ENCODE measurements at places on chromosomes 5 and 9.

DNA sequence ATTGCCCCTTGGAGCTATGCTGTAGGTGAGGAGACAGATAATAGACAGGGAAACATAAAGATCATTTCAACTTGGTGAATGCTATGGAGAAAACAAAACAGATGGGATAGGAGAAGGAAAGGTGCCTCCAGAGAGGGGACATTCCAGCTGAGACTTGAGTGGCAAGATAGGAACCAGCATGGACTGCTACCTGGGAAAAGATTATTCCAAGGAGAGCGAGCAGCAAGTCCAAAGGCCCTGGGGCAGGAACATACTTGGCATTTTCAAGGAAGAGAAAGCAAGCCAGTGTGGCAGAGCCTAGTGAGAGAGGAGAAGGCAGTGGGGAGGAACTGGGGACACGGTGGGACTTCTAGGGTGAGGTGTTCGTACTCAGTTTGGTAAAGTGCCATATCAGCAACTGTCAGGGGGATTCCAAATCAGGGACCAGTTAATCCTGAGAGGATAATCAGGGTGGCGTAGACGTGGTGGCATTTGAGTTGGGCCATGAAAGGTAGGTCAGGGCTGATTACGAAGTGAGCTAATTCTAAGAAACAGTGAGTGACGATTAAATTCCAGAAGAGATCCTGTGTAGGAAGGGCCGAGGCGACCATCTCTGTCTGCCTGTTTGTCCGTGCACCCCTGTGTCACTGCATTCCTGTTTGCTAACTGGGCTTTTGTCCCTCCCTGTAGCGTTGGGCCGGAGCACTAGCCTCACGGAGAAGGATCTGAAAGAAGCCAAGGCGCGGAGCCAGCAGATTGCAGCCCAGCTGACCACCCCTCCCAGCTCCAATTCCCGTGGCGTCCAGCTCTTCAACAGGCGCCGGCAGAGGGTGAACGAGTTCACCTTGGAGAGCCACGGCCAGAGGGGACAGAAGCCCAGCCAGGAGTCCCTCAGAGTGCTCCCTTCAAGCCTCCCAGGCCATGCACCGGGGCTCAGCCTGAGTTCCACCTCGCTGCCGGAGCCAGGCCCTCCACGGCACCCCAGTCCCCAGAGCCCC is 7.1 kb downstream of the SYNPO start:
- DNase-seq, result no peak

- DNase-seq, result peak; percentile 22
Observed at GRCh38 chr5:171269717-171270116, 39.3 kb upstream of the TLX3 start.

DNA sequence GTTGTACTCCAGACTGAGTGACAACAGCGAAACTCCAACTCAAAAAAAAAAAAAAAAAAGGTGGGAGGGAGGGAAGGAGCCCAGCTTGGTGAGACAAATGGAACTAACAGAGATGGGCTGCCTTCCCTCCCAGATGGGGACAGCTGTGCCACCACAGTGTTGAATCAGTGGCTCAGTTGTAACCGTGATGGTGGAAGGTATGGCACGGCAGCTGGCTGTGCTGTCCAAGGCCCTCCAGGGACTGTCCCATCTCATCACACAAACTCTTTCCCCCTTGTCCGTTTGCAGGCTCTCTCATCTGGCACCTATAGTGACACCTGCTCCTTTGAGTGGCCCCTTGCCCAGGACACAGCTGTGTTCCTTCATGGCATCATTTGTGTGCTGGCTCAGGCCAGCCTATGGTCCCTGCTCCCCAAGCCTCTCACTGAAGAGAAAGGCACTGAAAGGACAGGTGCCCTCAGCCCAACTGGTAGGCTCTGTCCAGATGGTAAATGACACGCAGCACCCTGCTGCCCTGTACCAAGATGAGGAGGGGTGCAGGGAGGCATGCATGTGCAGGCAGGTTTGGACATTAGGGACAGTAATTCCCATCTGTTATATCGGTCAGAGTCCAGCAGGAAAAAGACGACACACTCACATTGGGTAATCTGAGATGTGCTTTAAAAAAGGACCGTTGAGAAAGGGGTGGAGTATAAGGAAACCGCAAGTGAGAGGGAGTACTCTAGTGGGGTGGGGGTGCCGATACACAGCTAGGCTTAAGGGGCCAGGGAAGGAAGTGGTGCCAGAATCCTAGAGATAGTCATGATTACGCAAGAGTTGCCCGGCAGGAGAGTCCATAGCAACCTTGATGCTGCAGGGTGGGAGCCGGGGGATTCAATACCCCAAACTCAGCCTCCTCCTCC is 4.3 kb downstream of the SMIM33 start:
- DNase-seq, result peak; percentile 89

DNA sequence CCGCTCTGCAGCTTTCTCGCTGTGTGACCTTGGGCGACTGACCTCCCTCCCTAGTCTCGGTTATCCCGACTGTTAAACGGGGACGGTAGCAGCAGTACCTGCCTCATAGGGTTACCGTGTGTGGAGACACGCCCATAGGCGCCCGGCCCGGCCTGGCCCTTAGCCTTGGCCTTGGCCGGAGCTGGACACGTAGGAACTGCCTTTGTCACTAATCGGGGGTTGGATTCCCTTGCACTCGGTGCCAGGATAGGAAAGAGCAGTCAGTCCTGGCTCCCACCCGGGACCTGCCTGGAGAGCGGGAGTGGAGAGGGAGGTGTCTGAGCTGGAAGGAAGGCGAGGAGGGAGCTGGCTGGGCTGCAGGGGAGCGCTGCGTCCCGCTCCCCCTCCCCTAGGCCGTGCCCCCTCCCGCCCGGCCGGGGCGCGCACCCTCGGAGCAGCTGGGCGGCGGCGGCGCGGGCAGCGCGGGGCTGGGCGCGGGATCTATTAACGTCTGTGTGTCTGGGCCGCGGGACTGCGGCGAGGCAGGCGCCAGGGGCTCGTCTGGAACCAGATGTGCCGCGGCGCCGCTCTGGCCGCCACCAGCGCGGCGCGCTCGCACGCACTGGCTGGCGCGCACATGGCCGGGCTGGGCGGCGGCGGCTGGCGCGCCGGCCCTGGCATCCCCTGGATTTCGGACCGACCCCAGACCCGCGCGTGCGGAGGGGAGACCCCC is 31.7 kb downstream of the PRRX2 start:
- peak; percentile 38 for DNase-seq

GRCh38 chr5:140351609-140352334 is 5.4 kb upstream of the HBEGF start:
- DNase-seq, result peak; percentile 82

DNA sequence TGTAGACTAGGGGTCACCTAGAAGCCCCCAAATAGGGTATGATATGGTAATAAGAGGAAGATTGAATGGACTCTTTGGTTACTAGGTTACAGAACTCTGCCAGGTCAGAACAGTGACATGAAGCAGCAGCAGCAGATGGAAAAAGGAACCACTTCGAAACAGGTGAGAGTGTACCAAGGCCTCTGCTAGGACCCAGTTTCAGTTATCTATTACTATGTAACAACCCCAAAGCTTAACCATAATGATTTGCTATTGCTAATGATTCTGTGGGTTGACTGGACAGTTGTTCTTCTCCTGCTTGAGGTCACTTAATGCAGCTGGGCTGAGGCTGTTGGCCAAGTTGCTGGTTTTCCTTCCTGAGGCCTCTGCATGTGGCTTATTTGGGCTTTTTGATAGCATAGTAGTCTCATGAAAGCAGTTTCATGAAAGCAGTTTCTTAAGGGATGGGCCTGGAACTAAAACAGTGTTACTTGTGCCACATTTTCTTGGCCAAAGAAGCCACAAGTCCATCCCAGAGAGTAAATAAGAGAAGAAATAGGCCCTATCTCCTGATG is 17.6 kb downstream of the C9orf43 start:
- DNase-seq, result peak; percentile 16

DNA sequence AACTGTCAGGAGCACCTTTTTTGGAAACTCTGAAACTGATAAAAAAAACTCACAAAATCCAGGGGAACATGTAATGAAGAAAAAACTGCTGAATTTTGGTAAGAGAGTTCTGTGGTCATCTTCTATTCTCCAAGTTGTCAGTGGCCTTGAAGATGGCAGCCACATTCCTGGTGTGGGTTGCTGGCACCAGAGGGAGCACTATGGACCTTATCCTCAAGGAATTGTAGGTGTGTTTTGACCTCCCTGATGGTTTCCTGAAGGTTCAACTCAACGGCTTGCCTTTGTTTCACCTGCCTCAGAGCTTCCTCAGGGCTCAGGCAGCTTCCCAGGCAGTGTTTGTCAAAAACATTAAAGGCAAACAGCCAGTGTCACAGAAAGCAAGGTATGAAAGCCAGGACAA is 2.2 kb upstream of the SLC38A9 start:
- no peak for DNase-seq

- no peak for DNase-seq
Observed at GRCh38 chr5:6755519-6755918, 42.3 kb downstream of the TENT4A start.

- peak; percentile 33 for DNase-seq
Observed at GRCh38 chr9:109114670-109115069, 5.1 kb downstream of the TMEM245 start.

DNA sequence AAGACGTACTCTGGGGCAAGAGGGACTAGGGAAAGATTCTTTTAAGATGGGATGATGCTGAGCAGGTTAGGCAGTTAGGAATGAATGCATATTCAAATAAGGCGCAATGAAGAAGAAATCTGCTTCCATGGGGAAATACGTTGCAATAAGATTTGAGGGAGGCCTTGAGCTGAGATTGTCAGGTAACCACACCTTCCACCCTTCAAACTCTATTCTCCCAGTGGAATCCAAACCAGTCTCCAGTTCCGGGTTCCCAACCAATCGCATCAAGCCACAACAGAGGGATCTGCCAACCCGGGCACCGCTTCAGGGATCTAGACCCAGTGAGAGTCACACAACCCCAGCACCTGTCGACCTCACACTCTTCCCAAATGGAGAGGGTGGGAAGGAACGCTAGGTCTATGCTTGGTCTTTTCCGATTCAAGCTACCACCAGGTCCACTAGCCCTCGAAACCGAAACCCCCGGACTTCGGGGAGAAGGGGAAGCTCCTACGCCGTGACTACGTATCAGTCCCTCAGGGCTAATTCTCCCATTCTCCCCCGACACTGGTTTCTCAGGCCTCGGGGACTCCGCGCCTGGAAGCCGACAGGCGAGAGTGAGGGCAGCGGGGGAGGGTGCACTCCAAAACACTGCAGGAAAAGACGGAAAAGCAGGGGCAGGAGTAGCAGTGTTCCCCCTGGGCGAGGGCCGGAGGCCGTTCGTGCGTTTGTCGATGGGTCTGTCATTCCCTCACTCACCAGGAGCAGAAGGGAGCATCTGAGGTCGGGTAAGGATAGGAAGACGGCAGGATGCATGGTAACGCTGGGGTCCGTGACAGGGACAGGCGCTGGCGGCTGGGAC is 534 bp downstream of the ERP44 start:
- peak; percentile 50 for DNase-seq

- DNase-seq, result no peak
Observed at GRCh38 chr9:129001504-129002325, 26.4 kb downstream of the SH3GLB2 start.

DNA sequence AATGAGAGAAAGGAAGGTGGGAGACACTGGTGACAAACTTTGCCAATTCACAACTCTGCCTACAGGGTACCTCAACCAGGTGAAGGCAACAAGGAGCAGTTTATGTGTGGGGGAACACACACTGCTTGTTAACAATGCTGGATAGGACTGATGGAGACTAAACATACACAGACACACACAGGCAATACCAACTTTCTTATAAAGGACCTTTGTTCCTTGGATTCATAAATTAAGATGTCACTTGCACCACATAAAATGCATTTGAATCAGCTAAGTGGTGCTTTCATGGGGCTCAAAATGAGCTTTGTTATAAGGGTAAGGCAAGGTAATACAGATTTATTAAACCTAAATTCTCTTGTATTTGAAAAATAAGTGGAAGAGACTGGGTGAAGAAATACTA is 4.0 kb downstream of the TSTD2 start:
- DNase-seq, result no peak

DNA sequence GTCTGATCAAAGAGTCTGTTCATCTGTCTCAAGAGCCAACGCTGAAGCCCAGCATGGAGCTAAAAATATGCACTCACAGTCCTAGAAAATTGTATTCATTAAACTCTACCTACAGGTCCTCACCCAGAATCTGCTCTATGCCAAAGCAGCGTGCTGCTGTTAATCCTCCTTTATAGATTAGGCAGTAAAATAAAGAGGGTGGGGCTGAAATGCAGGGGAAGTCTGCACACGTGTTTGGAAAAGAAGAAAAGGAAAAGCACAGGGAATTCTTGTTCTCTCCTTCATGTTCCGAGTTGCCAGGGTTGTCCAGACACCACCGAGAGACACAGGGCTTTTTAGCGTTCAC is 121.4 kb upstream of the TMEM161B start:
- DNase-seq, result no peak

DNA sequence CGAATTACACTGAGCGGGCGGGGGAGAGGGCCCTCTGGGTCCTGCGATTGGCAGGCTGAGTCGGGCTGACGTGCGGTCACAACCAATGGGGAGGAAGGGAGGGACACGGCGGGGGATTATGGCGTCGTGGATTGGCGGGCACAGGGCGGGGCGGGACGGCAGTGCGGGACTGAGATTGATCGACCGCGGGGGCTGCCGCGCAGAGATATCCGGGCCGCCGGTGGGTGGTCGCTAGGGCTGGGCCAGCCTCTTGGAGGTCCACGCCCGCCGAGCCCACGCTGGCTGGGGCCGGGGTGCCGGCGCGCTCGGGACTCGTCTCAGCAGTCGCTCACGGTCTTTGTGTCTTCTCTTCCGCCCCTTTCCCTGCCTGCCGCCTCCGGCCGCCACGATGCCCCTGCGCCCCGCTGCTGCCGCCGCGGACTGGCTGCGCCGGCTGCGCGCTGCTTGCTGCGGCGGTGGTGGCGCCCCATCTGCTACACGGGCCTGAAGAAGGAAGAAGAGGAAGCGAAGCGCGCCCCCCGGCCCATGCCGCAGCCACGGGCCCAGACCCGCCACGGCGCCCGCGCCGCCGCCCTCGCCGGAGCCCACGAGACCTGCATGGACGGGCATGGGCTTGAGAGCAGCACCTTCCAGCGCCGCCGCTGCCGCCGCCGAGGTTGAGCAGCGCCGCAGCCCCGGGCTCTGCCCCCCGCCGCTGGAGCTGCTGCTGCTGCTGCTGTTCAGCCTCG is at the start of gene RGMB:
Gene RGMB (plus strand): TSS at position 200 of the 728 bp plus-strand sequence. CDS start 408 bp downstream, at position 608.
- DNase-seq, result peak; percentile 99

DNA sequence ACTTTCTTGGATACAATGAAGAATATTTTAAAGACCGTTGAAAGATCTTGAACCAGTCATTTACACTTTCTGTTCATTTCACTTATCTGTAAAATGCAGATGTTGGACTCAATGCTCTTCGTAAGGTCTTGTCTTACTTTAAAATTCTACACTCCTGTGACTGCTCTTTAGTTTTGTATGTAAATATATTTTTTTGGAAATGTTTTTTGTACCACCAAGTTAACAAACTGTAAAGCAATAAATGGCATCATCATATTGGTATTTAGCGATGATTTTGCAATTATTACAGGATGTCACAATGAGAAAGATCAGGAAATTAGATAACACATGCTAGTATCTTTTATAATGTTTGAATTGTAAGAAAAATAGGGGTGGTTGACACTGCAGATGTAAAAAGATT is 80.8 kb upstream of the GNAQ start:
- DNase-seq, result no peak

GRCh38 chr5:155222393-155222792 is 208.8 kb downstream of the KIF4B start:
- no peak for DNase-seq

GRCh38 chr5:15105799-15106393 is 234.3 kb upstream of the ANKH start:
- DNase-seq, result peak; percentile 76

- peak; percentile 4 for DNase-seq
Observed at GRCh38 chr5:168057905-168058304, 233.5 kb upstream of the WWC1 start.

- no peak for DNase-seq
Observed at GRCh38 chr5:147611483-147611882, 101.6 kb upstream of the DPYSL3 start.
